ENCODE measurements at places on chromosomes 11 and 22.

DNA sequence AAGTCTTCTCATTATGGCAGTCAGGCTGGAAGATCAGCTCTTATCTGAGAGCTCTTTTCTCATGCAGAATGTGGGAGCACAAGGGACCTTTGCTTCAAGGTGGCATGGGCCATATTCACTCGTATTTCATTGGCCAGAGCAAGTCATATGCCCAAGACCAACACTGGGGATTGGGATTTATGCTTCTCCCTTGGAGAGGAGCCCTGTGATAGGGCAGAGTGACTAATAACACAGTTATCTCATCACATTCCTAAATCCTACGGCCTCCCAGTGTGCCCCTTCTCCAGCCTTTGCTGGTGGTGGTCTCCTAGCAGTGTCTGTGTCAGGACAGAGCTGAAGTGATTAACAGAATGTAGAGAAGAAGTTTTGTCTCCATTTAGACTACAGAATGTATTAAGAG, 48.6 kb downstream of the SYT9 start:
- DNase-seq = no peak

DNA sequence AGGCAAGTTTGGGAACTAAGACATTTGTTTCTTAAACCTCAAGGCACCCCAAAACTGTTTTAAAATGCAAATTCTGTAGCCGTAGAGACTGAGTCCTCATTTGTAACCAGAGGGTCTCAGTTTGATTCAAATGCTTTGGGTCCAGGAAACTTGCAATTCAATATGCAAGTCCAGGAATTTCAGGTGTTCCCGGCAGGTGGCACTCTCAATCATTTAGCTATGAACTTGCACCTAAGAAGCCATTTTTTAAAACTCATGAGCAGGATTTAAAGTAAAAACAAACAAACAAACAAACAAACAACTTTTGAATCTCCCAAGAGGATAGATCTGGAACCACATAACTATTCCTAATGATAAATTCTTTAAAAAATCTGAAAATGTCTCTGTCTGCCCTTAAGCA, 8.7 kb upstream of the ABTB2 start:
- no peak for DNase-seq

DNA sequence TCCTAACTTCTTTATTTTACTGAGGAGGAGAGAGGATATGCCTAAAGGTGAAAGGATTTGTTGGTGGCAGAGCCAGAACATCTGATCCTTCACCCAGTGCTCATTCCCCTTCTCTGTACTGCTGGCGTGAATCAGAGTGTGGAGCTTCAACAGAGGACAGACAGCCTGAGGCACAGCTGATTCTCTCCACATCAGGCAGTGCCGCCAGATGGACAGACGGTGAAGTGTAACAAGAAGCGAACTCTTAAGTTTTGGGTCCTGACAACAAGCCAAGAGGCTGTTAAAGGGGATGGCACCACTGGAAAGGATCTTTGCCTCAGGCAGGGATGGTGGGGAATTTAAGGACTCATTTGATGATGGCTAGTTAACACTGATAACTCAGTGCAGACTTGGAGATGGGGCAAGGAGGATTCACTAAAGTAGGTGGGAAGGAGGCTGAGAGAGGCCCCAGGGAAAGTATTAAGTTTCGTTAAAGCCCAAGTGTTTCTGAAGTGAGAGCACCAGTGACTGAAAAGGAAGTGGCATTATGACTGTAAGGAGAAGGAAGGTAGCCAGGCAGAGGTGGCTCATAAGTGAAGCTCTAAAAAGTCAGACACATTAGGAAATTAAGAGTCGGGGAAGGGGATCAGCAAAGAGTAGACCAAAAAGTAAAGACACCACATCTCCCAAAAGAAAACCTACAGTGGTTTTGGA, 81.3 kb downstream of the CLPB start:
- DNase-seq = peak; percentile 75

DNA sequence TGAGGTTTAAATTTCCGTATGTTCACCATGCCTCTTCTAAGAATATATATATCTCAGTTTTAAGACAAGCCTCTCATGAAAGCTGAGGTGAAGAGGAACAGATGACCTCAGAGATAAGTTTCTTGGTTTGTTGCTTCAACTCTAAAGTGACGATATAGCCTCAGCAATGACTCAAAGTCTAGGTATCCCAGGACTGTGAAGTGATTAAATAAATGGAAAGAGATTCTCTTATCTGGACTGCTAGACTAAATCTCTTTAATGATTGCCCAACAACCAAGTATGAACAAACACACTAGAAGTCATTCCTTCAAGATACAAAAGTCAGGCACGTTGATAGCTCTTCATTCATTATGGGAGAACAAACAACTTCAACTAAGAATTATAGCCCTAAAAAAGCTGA, 15.3 kb downstream of the CADM1 start:
- DNase-seq = peak; percentile 60

GRCh38 chr11:131025020-131025419, 108.7 kb upstream of the SNX19 start:
- peak; percentile 44 for DNase-seq

DNA sequence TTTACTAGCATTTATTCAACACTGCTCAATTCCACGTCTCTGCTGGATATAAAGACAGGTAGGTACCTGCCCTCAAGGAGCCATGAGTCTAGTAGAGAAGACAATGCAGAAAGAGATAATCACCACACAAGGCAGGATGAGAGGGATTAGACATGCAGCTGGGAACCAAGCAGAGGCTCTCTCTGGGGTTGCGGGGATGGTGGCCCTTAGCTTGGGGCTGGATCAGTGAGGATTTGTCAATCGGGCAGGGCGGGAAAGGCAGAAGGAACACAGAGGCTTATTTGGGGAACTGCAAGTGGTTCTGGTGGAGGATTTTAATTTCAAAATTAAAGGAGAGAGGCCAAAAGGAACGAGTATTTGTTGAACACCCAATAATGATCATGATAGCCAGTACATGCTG, 8.5 kb upstream of the DMC1 start:
- DNase-seq = no peak

Measured in fibroblast of skin of scalp (primary cell).